Endothelial cell of umbilical vein (primary cell): ENCODE measurements at places on chromosomes 3 and 15.

GRCh38 chr3:162103808-162104207 is 607.2 kb downstream of the OTOL1 start:
- no peak for DNase-seq

DNA sequence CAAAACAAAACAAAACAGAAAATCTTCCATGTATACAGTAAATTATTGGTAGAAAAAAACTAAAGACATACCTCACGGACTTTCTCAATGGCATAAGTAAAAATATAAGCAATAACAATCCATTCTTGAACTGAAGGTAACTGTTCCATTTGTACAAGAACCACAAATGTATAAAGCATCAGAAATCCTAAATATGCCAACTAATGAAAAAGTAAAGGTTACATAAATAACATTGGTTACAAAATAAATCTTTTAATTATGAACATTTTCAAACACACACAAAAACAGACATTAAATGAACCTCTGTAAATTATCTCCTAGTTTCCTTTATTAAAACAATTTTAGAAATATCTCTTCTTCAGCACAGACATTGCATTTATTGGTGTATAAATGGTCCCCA is 60.7 kb upstream of the USP50 start:
- DNase-seq = no peak

DNA sequence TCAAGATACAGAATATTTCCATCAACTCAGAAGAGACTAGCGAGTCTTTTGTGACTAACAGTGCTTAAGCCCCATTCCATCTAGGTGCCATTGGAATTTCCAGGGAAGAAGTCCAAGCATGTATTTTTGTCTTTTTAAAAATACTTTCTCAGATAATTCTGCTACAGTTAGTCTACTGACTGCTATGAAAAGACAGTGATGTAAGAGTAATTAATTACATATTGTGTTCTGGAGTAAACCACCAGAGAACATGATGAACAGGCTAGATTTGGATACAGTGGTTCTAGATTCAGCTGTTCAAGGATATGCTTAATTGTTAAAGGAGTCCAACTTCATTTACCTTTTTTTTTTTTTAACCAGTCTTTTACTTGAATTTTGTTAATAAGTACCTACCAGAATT is 34.8 kb upstream of the PAK6 start:
- DNase-seq = no peak

DNA sequence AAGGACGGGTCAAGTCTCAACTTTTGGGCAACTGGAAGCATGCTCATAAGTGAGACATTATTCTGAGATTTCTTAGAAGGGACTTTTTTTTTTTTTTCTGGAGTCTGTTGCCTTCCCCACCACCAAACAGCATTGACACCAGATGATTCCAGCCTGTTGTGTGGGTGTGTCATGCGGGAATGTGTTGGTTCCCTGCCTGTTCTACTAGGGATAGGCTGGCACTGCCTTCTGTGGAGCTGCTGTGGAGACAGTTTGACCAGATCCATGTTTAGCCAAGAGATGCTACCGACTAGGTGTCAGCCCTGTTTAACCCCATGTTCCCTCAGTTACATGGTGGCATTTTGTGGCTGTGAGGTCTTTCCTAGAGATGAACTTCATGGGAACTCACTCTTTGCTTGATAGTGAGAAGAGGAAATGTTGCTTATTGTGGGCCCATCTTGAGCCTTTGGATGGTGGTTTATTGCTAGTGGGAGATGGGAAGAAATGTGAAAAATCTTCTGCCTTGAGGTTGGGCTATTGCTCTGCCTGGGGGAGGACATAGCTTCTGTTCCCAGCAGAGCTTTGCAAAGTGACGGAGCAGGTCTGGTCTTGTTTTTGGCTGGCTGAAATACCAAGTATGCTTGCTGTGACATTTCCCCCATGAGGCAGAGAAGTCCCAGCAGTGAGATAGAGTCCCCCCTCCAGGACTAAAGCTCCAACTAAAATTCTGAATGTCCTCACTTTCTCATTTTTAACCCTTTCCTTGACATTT is 31.3 kb downstream of the TRAK1 start:
- no peak for DNase-seq
